Muscle of arm (tissue), 14 donors: ENCODE measurements at places on chromosomes 3 and 15. TPM values are rescaled to one million over a fixed set of nuclear protein-coding genes. Genes with fewer than 3 reads are reported as not detected.
A peak's percentile ranks its signal among the peaks of the same experiment; 100 is the strongest.

The CASR gene
- 0.03 TPM for polyA plus RNA-seq

The FAM81A gene
- 0.67 TPM for polyA plus RNA-seq

The POLQ gene
- 4.1 TPM for polyA plus RNA-seq

The WDR72 gene
- polyA plus RNA-seq = 0.53 TPM

The LRRC31 gene
- not detected for polyA plus RNA-seq

The STARD9 gene
- polyA plus RNA-seq = 17.8 TPM

The PLA2G4E gene
- polyA plus RNA-seq = 1.0 TPM

The SNURF gene
- not detected for polyA plus RNA-seq

The COL6A5 gene
- 0.11 TPM for polyA plus RNA-seq

The GP9 gene
- not detected for polyA plus RNA-seq

The CAND2 gene
- polyA plus RNA-seq = 43.7 TPM

GRCh38 chr3:133054586-133054985 lies 16.4 kb downstream of the TMEM108 start:
- DNase-seq = no peak

DNA sequence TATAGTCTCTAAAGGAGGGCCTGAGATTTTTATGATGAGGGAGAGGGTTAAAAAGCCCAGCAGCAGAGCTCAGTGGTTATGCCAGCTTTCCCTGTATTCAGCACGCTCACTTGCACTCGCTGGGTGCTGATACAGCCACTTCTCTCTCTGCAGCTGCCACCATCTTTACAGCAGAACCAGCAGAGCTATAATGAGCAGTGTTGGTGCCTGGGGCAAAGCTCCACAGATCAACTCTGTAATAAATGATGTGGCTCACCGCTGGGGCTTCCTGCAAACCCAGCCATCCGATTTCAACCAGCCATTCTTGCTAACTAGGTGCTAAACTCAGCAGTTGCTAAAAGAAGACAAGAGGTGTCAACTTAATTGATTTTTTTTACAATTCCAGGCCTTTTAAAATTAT lies 48.0 kb downstream of the ARNT2 start:
- DNase-seq = no peak

DNA sequence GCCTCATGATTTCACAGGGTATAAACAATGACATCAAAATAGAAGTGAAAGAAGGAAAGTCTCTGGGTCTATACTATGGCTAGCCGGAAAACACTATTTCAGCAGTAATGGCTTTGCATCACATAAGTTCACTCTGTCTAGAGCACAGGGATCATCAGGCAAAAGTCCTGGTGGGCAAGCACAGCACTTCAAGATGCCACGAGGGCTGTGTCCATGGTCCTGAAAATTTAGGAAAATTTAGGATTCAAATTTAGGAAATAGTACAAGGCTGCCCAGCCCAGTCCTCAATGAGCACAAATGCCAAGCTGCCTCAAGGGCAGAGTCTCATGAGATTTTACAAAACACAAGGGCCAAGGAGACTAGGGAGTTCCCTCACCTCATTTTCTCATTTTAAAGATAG lies 54.1 kb downstream of the RORA start:
- no peak for DNase-seq

- DNase-seq = no peak
Measured at GRCh38 chr3:141055536-141056445, 4.6 kb downstream of the SPSB4 start.

DNA sequence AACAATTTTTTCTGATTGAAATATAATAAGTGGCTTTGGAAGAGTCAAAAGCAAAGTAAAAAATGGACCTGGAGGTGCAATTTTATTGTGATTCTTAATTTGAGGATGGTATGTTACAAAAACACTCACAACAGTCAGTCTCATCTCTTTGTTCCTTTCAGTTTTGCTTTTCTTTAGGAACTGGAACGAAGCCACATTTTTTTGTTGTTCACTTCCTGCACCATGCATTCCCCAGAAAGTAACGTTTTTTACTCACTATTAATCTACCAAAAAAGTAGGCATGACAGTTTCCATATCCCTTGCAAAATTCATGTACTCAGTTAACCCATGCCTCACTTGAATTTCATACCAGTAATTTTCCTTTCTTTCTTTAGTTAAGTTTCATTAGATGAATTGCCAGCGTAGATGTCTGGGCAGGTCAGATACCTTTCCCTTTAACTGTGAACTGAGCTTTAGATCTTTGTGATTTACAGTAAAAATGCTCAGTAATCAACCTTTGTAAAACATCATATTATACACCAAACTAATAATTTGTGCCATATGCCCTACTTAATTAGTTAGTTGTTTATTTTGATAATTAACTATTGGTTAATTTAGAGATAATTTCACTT lies 384.3 kb downstream of the ROBO1 start:
- DNase-seq = peak; percentile 18

- no peak for DNase-seq
Measured at GRCh38 chr15:65081758-65082157, 5.2 kb downstream of the KBTBD13 start.

- DNase-seq = no peak
Measured at GRCh38 chr15:81049835-81050234, 49.1 kb downstream of the TLNRD1 start.

DNA sequence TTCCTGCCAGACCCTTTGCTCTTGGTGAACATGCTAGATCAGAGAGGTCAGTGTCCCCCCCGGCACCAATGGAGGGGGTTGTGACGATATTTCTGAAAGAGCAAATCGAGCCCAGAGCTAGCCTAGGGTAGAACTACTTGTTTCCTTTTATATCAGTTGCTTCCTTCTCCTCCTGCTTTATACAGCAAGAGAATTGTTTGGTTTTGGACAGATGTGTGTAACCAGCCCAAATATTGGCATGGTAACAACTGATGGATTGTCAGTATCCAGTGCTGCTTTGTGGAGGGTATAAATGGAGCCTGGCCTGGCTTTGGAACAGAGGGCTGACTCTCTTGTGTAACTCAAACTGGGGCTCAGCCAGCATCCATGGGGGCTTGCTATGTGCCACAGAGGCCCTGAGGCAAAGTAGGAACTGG lies 27.2 kb downstream of the SNX1 start:
- no peak for DNase-seq

DNA sequence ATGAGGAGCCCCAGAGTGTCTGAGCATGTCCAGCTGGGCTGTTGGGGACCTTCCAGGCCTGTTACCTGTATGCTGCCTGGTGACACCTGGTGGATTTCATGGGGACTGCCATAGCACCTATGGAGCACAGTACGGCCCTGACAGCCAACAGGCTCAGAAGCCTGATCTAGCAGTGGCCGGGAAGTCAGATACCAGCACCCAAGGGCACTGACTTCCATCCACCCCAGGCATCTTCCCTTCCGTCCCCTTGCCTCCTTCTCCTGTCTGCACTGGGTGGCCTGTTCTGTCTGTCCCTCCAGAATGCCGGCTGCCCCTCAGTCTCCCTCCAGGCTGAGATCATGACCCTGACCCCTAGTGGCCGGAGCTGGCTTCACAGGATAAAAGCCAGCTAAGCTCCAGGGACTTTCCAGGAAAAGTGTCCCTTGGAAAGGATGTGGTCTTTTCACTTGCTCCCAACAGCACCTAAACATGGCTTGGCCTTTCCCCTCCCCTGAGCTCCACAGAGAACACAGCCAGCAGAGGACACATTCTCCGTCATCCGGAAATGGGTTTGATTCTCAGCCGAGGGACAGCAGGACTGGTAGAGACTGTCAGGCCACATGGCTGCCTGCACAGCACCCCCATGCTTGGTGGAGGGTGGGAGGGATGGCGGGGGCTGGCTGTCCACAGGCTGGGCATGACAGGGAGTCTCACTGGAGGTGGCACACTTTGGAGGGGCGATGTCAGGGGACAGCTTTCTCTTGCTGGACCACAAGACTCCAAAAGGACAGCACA lies 9.5 kb downstream of the RPS17 start:
- peak; percentile 51 for DNase-seq

DNA sequence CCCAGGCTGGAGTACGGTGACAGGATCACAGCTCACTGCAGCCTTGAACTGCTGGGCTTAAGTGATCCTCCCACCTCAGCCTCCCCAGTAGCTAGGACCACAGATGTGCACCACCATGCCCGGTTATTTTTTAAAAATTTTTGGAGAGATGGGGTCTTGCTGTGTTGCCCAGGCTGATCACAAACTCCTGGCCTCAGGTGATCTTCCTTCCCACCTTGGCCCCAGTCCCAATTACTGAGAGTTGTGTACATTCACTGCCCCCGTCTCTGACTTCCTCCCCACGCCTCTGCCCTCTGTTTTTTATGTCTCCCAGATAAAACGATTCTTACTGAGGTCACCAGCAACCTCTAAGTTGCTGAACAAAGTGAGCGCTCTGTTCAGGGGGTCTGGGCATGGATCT lies 87.7 kb downstream of the LINGO1 start:
- no peak for DNase-seq

DNA sequence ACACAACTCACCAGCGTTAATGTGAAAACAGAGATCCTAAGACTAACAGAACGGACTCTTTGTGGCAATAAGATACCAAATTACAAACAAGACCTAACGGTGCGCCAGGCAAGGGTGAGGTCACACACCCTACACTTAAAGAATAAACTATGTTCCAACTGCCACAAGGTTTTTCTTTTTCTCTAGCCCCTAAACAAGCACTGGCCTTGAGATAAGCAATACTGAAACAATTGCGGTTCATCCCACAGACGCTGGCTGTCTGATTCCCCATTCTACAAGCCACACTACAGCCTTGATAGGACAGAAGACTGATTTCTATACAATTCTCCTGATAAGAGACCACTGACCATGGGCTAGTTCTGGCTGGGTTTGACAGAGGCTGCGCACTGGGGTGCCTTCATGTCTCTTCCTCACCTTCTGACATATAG lies 20.5 kb upstream of the LIMD1 start:
- no peak for DNase-seq

- DNase-seq = no peak
Measured at GRCh38 chr3:102619361-102619760, 184.5 kb downstream of the ZPLD1 start.

- no peak for DNase-seq
Measured at GRCh38 chr3:22536541-22536940, 666.6 kb upstream of the UBE2E2 start.

DNA sequence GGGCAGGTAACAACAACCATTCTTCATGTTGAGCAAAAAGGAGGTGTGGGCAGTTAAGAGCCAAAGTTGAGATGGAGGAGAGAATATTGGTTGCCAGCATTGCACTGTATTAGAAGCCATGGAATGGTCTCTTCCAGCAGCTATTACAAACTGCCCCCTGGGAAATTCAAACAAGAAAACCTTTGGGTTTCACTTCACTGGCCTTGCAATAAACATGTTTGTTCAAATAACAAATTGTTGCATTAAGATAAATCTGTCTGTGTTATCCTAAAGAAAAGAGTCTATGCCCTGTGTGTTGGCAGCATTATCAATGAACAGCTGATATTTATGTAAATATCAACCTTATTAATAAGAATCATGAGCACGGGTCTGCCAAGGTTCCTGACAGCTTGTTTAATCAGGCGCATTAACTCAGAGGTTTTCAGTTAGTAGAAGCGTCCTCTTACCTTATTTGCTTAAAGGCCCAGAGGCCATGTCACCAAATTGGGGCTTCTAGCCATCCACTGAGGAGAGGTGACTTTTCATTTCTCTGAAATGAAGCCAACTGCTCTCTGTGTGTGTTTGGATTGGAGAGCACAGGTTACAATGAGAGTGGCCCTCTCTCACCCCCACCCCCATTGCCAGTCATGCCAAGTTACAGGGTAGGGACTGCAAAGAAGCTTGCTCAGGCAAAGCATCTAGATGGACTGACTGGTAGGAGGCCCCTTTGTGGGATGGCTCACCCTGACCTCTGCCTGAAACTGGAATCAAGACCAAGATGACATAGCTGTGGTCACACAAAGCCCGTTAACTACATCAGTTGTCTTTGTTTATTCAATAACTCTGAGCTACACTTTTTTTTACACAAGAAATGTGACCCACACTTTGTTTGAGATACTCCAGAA lies 10.5 kb downstream of the FILIP1L start:
- DNase-seq = no peak

DNA sequence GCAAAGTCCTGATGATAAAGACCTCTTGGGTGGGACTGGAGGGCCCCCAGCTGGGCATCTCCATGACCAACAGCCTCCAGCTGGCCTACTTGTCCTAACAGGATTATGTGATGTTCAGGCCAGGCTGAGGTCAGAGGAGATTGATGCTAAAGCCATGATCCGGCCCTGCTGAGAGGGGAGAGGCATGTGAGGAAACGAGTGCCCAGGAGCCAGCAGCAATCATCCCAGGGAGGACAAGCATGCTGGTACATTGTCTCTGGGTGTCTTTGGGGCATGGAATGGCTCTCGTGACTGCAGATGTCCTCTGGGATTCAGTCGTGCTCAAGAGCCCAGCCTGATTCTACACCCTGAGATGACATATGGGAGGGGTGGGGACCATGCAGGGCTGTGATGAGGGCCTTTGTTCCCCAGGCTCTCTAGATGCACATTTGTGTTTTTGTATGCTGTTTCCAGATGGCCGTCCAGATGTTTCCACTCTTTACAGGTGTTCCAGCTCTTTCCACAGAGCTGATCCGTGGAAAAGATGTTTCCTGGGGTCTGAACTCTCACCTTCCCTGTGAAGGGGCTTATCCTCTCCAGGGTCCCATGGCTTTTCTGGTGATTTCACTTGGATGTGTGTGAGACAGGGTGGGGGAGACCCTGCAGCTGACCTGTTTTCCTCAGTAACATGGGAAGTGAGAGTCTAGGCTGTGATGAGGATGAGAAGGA lies 20.2 kb downstream of the SLC24A1 start:
- no peak for DNase-seq

DNA sequence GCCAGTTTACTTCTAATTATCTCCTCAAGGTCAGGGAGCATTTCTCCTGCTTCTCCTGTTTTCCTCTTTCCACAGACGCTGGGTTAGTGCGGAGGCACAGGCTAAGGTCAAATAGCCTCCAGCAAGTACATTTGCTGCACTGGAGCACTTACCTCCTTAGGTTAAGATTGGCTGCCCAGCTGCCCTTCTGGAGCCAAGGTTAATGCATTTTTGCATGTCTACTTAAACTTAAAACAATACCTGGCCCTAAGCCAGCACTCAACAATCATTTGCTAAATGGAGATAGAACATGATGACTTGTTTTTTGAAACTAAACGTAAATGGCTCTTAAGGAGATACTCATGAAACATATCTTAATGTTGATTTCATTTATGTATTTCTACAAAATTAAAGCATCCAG lies 83.5 kb downstream of the SSR3 start:
- no peak for DNase-seq

- no peak for DNase-seq
Measured at GRCh38 chr3:163632722-163633121, 1445.6 kb downstream of the SI start.

DNA sequence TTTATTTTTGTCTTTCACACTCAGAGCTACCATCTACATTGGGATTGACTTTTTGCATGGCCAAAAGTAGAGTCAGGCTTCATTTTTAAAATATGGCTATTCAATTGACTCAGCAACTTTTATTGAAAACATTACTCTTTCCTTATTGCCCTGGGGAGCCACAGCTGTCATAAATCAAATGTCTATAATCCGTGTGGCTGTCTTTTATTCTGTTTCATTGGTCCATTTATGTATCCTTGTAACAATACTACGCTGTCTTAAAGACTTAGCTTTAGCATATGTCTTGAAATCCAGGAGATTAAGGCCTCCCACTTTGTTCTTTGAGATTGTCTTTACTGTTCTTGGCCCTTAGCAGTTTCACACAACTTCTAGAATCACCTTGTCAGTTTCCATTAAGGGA lies 55.2 kb downstream of the CEMIP start:
- DNase-seq = no peak
